ENCODE measurements at places on chromosomes 1 and 21.

- no peak for DNase-seq
These were observed 20.9 kb downstream of the SLAMF1 start for GRCh38 chr1:160625725-160626498.

DNA sequence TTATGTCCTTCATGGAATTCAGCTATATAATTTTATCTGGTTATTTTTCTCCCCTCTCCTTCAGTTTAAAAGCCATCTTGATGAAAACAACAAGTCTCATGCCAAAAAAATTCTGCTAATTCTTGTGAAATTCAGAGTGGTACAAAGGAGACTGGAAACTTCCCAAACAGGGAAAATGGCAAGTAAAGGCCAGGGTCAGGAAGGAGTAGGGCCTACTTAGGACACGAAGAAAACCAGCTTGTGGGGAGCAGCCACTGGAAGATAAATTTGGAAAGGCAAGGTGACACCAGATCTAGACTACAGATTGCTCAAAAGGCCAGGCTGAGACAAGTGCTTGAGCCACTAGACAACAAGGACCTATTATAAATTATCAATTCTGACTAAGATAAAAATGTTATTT lies 6.4 kb downstream of the TSTD1 start:
- DNase-seq = no peak

GRCh38 chr1:25744636-25745425 lies 55.2 kb upstream of the SELENON start:
- no peak for DNase-seq

DNA sequence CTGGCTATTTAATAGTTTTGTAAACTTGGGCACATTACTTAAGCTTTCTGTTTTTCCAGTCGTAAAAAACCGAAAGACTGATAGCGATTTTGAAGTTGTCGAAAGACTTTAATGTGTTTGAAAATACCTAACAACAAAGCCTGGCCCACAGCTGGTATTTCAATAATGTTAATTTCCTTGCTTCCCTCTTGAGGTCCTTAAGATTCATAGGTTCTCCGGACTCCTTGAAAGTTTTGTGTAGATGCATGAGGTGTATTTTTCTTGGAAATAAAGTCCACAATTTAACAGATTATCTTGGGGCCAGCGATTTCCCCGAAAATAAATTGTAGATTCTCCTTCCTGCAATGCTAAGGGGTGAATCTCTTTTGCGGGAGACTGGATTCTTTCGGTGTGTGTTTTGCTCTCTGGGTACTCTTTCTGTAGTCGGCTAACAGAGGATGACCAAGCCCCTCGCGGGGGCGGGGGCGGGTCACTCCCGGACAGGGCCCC lies 735 bp upstream of the YTHDF2 start:
- DNase-seq = no peak

GRCh38 chr21:32977216-32977615 lies 48.5 kb upstream of the OLIG2 start:
- DNase-seq = no peak

DNA sequence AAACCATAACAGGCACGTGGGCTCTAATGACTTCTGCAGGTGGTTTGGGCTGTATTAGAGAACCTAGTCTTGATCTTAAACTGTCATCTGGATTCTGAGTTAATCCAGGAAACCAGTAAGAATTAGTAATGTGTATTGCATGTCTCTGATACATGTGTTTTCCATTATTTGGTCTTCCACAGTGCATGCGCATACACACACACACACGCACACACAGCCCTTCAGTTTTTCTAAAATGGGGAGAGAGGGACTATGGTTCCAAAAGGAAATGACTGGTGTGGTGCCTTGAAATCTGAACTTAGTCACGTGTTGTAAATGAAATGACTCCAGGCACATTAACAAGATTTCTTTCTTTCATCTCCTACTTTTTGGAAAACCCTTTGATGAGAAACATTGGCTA lies 67.6 kb downstream of the OLFML2B start:
- no peak for DNase-seq

GRCh38 chr1:31300193-31300592 lies 3.4 kb downstream of the ZCCHC17 start:
- DNase-seq = no peak

DNA sequence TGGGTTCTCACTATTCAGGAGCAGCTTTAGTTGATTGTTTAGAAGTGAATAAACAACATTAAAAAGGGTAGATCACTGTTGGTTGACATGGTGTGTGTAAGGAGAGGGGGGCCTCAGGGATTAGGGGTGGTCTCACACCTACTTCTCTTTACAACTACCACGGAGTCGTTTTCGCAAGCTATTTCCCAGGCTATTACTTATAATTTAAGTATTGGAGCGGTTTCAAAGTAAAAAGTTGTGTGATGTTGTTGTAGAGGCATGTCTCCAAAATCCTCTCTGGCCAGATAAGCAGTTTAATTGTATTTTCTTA lies 1.3 kb downstream of the GPSM2 start:
- no peak for DNase-seq

- no peak for DNase-seq
These were observed 46.9 kb downstream of the PTP4A2 start for GRCh38 chr1:31891280-31891679.

DNA sequence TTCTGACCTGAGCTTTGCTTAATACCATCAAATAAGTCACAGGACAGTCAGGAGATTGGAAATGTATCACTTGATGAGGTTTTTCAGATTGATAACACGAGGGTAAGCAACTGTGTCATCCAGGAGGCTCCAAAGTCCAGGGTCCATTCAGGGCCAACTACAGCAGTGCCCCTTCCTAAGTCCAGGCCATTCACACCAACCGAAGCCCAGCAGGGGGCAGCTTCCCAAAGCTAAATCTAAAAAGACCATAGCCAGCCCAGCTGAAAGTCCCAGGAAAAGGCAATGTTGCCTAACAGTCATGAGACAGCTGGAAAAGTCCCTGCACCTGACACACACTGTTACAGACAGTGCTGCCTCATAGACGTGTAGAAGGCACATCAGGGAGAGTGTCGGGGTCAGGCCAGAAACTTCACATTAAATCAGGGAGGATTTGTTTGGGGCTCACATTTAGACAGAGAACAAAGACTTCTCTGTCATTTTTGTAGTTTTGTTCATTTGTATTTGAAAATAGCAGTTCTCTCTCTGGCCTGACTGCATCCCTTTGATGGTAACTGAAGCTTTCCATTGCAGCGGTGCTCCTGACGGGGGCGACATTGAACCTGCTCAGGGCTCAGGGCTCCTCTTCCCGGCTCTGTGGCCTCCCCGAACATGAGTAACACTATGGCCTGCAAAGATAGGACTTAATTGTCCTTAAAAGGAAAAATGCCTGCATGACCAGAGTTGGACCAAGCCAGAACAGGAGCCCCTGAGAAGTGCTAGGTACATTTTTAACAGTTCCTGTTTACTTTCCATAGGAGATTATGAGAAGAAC lies 200.4 kb downstream of the NRIP1 start:
- DNase-seq = no peak

DNA sequence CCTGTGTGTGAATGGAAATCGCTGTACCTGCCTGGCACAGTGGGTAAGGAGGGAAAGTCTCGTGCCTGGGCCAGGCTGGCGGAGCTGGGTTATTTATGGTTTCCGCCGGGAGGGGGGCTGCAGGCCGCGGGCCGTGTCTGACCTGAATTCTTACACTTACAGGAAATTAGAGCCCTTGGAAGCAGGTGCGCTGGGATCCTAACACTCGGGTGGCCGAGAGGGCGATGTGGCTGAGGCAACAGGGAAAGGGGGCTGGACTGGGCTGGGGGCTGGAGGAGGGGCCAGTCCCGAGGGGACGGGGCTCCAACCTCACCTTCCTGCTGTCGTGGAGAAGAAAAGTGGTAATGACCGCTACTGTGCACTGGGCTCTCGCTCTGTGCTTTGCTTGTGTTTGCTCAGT lies 109.4 kb upstream of the WNT4 start:
- DNase-seq = no peak

DNA sequence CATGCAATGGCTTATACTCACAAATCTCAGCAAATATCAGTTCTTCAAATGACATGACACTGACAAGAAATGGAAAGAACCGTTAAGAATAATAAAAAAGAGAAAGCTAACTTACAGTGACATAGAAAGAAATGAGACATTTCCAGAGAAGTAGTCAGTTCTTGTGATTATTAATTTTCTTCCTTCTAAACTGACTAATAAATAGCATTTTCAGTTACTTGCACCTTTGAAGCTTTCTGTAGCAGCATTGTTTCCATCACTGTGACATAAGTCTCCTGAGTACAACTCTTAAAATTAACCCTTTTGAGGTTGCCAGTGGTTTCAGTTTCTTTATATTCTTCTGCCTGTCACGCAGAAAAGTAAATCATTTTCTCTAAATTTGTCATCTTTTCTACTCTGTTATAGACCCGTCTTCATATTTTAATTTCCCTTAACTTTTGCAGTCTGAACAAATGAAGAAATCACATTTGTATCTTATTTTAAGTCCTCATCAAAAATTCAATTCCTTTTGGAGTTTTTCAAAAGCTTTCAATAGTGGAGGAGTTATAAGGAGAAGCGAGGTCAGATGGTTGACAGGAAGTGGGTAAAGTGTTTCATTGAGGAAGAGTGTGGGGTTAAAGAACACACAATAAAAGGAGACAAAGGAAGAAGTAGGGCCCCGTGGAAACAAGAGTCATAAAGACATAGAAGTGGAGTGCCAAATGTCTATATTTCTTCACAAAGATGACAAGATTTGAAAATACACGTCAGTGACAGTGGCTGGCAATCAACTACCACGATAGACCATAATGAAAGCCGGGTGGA lies 57.9 kb upstream of the S1PR1 start:
- no peak for DNase-seq

DNA sequence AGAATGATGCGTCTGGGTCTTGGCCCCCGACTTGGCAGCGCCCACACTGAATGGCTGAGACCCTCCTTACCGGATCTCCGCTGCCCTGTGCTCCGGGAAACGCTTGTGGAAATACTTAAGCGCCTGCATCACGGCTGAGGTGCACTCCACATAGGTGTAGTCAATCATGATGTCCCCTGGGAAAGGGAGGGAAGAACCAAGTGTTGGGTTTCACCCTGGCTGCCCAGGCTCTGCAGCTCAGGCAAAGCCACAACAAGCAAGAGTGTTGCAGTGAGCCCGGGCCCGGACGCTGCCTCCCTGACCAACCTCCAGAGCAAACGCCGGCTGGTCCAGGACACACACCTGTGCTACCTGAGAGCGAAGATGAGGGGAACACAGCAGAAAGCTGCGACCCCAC lies 21.5 kb upstream of the SPATC1L start:
- no peak for DNase-seq

DNA sequence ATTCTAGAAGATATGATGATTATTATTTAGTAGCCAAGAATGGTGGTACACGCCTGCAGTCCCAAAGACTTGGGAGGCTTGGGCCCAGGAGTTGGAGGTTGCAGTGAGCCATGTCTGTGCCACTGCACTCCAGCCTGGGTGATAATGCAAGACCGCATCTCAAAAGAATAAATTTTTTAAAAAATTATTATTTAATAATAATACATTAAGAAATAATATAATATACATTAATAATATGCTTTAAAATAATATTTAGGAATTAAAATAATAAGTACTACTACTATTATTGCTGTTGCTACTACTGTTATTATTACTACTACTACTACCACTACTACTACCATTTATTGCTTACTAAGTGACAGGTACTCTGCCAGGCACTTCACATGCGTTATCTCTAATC lies 27.2 kb downstream of the CCDC30 start:
- no peak for DNase-seq

- DNase-seq = no peak
These were observed 786.6 kb upstream of the RGS18 start for GRCh38 chr1:191371626-191372025.

GRCh38 chr1:43346636-43347035 lies 9.0 kb downstream of the MPL start:
- no peak for DNase-seq

DNA sequence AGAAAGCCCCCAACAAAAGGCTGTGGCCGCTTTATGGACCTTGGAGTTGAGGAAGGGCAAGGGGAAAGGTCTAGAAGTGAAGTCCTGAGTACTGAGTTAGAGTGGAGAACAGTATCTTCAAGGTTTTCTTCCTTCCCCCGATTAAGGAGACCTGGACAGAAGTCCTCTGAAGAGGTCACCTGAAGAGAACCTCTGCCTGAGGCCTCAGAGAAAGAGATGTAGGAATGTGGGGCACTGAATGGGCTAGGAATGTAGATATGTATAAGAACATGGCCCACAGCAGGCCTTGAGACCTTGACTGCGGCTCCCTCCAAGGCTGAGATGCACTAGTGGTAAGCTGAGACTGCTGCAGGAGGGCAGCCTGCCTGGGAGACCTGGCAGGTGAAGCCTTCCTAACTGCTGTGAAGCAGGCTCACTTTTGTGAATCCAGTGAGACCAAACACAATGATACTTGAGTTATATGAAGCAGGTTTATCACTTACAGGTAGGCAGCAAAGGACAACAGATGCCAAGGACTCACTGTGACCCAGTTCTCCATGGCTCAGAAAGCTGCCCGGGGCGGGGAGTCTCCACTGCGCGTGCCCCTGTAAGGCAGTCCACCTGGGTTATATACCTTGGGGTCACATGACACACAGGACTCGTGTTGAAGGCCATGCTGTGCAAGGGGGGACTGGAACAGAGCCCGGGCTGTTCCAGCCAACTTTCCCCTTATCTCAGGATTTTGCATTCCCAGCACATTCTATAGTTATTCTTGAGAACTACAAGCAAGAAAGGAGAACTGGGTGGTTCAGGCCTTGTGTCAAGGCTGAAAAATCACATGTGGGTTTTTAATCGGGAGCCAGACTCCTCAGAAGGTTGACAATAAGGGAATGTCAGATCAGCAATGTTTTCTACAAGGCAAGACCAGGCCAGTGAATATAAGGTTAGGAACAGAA lies 78.8 kb upstream of the PPM1J start:
- no peak for DNase-seq

GRCh38 chr1:64309431-64309831 lies 106.0 kb downstream of the UBE2U start:
- no peak for DNase-seq

DNA sequence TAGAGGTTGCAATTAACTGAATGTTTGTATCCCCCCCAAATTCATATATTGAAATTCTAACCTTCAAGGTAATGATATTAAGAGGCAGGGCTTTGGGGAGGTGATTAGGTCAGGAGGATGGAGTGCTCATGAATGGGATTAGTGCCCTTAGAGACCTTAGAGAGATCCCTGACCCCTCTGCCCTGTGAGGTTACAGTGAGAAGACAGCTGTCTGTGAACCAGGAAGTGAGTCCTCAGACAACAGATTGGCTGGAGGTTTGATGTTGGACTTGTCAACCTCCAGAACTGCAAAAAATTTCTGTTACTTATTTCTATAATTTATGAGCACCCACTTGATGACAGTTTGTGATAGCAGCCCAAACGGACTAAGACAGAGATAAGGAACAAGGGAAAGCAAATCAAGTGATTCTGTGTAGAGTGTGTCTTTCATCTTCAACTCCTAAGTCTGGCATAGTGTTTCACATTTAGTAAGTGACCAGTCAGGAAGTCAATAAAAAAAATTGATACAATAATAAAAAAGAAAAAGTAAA lies 30.0 kb upstream of the RWDD3 start:
- no peak for DNase-seq

DNA sequence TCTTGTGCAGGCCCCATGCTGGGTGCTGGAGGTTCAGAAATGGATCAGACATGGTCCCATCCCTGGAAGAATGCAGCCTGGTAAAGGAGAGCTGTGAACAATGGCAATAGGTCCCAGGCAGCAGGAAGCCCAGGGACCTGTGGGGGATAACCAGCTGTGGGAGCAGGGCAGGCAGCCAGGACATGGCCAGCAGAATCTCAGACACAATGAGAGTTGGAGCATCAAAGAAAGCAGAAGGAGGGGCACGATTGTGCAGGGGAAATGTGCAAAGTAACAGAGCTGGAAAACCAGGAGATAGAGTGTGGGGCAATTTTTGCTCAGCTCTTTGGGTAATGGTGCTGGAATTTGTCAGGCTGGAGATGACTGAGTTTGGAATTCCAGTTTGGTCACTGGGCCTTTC lies 44.3 kb downstream of the C8B start:
- no peak for DNase-seq

- no peak for DNase-seq
These were observed 46.2 kb downstream of the ZNF648 start for GRCh38 chr1:182015360-182015759.

Data from GM12892 (cell line).